ENCODE measurements at places on chromosomes 3 and 15.
A peak's percentile ranks its signal among the peaks of the same experiment; 100 is the strongest.

DNA sequence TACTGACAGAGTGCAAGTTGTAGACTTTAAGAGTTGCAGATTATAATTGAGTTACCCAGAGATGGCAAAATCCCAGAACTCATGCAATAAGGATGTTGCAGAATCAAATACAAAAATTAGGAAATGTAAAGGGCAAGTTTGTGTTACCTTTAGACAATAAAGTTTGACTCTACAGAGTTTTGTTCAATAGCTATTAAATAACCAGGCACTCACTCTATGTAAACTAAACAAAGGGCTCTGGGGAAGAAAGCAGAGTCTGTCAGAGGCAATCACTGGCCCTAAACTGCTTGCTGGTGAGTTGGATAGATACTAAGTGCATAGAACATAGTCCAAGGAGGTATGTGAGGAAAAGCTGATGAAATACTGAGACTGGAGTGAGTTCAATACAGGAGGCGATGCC, 40.0 kb upstream of the PLCL2 start:
- no peak for DNase-seq

- no peak for DNase-seq
Observed at GRCh38 chr3:141123677-141124410, 72.7 kb downstream of the SPSB4 start.

- DNase-seq: no peak
Observed at GRCh38 chr3:128366136-128366535, 100.6 kb downstream of the DNAJB8 start.

- no peak for DNase-seq
Observed at GRCh38 chr15:48983300-48983699, 19.6 kb upstream of the SHC4 start.

- no peak for DNase-seq
Observed at GRCh38 chr3:105878061-105878460, 9.2 kb upstream of the CBLB start.

DNA sequence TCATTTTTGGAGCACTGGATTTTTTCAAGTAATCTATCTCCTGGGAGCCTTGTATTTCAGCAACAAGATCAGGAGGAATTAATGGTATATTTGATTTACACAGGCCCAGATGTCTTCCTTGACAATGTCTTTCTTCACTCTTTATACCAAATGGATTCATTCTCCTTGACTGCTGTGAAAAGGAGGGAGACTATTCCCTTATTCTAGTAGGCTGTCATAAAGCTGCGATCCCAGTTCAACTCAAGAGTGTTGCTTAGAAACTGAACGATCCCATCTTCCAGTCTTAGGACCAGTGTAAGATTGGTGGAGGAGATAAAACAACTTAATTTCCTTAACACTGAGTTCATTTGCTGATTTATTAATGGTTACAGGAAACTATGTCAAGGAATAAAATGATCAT, 119.4 kb upstream of the ROBO1 start:
- DNase-seq: no peak

DNA sequence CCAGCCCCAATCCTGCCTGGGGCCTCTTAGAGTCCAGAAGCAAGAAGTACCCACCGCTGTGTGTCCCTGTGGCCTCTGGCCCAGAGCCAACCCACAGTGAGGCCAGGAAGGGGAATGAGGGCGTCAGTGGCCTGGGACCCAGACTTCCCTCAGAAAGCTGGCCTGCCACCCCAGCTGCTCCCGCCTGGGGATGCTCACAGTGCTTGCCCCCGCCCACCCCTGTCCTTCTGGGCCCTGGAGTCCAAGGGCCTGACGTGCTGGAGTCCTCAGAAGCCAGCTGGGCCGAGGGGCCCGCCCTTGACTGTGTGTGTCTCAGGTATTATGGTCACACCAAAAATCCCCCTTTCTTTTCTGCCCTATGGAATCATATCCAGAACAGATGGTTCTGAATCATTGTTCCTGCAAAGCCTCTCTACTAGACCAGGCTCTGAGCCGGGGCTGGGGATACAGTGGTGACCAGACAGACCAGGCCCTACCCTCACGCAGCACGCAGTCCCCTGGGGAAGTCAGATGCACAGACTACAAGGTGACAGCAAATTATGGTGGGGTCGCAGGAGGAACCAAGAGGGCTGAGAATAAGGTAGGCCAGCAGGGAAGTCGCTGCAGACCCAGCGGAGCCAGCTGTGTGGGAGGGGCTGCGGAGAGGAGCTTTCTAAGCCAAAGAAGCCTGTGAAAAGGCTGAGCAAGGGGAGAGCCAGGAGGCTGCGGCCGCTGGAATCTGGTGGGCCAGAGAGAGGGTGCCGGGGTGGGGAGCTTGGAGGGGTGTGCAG, 99.1 kb downstream of the VGLL4 start:
- DNase-seq: no peak

DNA sequence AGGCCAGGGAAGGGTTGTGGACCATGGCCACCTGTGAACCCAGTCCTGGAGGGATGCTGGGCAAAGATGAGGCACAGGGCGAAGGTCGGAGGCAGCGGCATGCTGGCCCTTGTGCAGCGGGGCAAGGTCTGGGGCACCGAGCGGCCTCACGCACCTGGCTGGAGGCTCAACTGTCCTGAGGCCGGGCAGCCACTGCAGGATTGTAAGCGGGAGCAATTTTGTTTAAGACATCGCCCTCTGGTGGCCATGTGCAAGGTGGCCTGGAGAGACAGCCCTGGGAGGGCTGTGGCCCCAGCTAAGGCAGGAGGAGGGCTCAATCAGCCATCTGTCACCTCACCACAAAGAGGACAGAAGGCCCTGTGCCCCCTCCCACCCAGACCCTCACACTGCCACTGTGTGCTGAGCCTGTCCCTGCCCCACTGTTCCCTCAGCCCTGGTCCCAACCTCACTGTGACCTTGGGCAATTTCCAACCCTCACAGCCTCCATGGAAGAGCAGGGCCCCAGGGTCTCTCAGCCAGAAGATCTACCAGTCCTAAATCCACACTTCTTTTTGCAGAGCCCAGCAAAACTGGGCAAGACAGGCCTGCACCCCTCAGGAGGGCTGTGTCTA, 46.2 kb downstream of the TPRA1 start:
- peak; percentile 37 for DNase-seq

DNA sequence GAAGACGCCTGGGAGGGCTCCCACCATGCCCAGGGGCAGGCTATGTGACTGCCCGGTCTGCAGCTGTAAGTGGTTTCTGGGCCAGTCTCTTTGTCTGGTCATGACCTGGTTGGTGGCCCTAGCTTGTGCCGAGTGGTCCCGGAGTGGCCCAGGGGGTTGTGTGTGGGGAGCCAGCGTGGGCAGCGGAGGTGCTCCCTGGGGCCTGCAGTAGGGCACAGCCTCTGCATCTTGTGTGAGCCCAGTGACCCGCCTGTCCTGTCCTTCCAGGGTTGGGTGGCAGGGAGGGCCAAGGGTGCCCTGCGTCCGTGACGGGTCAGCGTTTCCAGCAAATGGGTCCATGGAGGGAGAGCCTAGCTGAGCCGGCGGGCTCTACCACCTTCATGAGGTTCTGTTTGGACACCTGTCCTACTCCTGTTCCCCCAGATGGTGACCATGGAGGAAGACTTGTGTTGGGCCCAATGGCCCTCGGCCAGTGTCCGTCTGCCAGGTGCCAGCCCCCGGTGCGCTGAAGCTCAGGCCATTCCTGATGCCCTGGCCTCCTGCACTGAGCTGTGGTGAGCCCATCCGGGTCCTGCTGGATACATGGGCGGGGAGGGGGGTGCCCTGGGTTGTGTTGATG, 215.4 kb downstream of the SNRPN start:
- DNase-seq: no peak

GRCh38 chr3:10015461-10015904, 10.8 kb upstream of the FANCD2 start:
- DNase-seq: no peak

- no peak for DNase-seq
Observed at GRCh38 chr15:31499953-31500765, 173.5 kb downstream of the KLF13 start.

DNA sequence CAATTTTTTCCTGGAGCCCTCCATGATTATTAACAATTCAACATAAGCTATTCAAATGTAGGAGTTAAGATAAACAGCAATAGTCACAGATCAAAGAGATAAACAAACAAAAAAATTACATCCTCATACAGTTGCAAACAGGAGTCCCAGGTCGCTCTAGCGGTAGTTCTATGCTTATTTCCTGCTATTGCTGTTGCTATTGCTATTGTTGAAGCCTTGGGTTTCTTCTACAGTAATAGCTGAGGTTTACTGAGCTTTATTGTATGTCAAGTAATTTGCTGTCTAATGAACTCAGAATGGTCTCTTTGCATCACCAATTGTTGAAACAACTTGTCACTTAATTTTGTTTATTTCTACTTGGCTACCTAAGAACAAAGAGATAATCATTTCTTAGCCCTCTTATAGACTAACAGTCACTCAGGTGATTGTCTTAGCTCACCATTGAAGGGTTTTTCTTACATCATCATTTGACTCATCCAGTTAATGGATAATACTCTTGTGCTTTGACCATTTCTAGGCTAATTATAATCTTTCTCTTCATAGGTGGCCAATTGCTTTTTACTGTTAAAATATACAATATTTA, 654.6 kb downstream of the MECOM start:
- no peak for DNase-seq

DNA sequence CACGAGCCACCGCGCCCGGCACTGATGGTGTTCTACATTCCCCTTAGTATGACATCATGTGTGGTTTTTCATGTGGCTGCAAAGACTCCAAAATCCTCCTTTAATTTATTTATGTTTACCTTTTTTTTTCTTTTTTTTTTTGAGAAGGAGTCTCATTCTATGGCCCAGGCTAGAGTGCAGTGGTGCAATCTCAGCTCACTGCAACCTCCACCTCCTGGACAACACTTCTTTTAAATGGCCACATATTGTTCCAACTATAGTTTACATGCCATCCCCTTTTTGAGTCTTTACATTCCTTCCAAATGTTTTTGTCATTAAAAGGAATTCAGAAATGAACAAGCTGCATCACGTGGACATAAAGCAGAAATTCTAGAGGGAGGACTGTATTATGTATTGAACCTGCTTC, 10.3 kb upstream of the CDV3 start:
- no peak for DNase-seq

GRCh38 chr15:41530363-41530956, 13.6 kb downstream of the RPAP1 start:
- DNase-seq: no peak

DNA sequence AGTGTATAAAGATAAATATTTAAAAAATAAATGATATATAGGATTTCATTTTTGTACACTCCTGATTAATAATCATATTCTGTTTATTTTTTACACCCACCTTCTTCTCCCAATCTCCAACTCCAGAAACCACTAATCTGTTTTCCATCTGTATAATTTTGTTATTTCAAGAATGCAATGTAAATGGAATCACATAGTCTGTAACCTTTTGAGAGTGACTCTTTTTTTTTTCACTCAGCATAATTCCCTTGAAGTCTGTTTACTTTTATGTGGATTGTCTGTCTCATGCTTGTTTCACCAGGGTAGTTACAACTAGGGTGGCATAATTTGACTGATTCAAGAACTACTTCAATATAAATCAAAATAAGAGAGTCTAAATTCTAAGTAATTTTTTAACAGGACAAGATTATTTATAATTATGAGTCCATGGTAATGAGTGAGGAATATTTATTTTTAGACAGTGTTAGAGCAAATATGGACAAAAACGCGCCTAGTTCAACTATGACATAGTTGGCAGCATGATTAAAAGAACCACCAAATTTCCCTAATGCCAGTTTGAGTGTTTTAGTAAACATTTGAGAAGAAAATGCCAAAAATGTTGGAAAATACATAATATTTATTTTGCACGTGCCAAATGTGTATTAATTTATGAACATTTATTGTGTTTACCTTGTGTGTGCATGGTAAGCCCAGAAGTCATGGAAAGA, 19.4 kb upstream of the MFSD1 start:
- no peak for DNase-seq

GRCh38 chr3:59540241-59540640, 490.4 kb upstream of the CFAP20DC start:
- no peak for DNase-seq

- DNase-seq: no peak
Observed at GRCh38 chr3:78427303-78427702, 1340.5 kb downstream of the ROBO1 start.

GRCh38 chr3:21665444-21666100, 85.4 kb downstream of the ZNF385D start:
- no peak for DNase-seq

- DNase-seq: no peak
Observed at GRCh38 chr3:59243476-59243875, 193.7 kb upstream of the CFAP20DC start.

- no peak for DNase-seq
Observed at GRCh38 chr3:15299036-15299435, 33.4 kb downstream of the SH3BP5 start.

DNA sequence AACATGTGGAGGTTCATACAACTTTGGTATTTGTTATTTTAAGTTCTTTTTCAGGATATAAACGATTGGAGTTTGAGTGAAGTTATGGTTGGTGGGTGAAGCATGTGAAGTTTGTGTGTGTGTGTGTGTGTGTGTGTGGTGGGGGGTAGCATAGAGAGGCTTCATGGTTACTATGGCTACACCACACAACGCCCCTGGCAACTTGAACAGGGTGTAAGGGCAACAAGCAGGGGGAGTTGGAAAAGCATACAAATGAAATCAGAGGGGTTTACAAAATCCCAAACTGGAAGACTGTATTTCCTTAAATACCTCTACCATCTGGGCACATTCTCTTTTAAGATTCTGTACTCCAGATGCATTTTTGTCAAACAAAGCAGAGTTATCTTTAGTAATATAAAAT, 207.5 kb downstream of the SV2B start:
- no peak for DNase-seq

GRCh38 chr3:114739627-114740026, 407.5 kb downstream of the ZBTB20 start:
- DNase-seq: no peak

DNA sequence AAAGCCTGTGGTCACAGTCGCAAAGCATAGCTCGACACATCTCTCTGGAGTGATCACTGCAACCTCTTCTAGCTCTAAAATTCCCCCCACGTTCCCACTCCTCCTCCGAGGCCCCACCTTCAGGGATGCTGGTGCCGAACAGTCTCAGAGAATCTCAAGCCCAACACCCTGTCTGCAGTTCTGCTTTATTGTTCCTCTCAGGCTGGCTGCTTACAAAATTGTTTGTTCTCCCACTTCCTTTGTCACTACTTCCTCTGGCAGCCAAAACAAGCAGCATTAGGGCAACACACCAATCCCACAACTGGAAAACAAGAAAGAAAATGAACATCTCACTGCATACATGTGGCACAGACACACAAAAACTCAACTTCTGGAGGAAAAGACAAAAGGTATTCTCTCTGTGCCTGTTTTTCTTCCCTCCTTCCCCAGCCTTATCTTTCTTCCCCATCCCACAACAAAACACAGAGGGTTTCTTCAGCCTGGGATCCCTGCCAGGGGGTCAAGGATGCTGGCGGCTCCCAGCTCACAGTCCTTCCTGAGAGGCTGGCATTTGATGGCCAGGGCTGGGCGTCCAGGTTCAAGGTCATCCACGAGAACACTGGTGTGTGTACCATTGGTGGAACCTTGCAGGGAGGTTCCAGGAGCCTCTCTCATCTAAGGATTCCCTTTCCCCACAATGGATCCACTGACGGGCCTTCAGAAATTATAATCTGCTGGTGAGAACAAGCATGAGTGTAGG, 108.4 kb downstream of the TMCO5A start:
- no peak for DNase-seq

Measured in activated T-helper 1 cell treated with Interleukin-2 at 50 U/mL for 16 hours (primary cell).